EH (cell line): ENCODE measurements at places on chromosomes 2 and 18.

- DNase-seq, result no peak
Measured at GRCh38 chr2:41597680-41598079, 450.1 kb upstream of the PKDCC start.

DNA sequence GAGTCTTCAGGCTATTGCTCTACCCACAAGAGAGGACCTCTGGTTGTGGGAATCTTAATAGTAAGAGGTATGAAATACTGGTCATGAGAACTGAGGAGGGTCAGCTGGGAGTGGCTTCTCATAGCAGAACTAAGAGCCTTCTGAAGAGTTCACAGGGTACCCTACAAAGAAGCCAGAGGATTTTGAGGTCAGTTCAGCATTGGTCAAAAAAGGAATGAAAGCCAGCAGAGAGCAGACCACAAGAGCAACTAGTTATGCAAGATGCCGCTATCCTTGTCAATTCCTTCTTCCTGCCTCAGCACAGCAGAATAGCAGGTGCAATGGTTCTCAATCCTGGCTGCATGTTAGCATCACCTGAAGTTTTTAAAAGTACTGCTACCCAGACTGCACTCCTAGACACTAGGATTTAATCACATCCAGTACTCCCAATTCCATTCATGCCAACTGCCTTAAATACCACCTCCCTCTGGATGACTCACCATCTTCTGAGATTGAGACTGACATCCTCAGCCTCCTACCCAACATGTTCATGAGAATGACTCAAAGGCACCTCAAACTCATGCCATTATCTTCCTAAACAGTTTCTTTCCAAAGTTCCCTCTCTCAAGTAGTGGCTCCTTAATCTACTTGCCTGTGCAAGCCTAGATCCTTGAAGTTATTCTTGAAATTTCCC lies 81.0 kb upstream of the RBMS1 start:
- peak; percentile 94 for DNase-seq

DNA sequence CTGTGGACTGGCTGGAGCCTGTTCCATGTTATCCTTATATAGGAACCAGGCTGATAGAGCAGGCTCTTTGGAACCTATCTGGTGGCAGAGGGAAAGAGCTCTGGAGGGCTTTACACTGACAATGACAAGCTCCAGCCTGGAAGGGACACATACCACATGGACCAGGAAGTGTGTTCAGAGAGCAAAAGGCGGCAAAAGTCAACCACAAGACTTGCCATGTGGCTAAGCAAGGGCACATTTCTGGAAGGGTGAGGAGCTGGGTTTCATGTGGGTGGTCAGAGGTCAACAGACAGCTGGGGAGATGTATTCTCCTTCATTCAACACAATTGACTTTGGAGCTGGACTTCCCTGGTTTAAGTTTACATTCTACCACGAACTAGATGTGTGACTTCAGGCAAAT lies 325.2 kb downstream of the DYSF start:
- no peak for DNase-seq

DNA sequence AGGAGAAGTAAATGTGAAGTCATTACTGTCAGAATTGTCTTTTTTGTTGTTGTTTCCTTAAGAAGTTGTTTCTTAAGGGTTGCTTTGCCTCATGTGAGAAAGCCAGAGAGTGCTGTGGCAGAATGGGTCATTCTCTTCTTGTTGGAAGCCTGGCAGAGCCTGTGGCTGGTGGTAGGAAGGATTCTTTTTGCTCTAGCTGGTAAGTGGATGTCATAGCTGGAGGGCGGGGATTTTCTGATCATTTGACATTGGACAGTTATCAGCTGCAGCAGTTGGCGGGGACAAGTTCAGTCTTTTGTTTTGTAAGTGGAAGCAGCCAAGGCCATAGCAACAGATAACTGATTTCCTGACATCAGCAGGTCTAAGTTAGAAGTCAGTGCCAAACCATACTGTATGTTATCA lies 5.5 kb upstream of the RMDN2 start:
- DNase-seq, result peak; percentile 10

- DNase-seq, result no peak
Measured at GRCh38 chr2:185531721-185532120, 206.9 kb upstream of the FSIP2 start.

DNA sequence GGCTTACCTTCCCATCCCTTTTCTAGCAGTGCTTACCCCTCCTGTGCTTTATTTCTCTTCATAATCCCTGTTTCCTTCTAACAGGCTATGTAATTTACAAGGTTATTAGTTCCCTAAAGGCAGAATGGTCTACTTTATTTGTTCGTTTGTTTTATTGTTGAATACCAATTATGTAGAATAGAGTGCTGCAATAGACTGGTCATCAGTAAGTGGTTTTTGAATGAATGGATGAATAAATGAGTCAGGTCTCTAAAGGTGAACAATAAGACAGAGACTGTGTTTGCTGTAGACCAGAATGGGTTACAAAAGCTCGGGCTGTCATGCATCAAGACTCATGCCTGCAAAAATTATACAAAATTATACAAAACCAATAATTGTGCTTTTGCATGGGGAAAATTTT lies 332.0 kb downstream of the IRS1 start:
- no peak for DNase-seq

DNA sequence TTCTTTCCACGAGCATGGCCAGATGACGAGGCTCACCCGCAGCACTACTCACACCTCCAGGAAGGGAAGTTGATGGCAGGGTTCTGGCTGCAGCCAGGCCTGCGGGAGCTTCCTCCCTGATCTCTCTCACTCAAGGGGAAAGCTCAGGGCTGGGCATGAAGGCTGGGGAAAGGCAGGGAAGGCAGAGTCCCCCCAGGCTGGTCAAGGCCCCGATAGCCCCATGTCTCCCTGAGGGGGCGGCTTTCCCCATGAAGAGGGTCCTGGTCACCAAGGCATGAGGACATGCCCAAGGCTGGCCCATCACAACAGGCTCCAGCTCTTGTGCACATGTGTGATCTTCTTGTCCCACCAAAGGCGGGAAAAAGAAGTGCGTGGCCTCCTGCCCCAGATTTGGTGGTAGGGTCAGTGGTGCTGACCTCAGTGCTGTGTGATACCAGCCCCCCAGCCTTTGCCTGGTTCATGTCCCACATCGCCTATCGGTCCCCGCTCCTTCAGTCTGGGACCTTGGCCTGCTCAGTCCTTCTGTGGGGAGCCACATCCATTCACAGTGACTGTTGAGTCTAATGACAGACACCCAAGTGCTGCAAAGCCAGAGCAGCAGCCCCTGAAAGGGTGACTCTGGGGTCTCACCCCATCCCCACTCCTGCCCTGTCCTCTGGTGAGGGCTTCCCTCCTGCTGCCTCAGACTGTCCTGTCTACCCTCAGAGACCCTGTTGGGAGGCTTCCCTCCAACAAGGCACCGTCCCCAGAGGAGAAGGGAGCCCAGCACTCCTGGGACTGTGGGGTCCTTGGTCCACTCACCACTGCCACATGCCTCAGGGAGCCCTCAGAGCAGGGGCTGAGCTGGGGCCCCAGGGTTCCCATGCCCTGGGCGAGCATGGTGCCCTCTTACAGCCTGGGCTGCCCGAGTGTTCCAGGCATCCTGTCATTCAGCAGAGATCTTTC lies 49.8 kb upstream of the ALPP start:
- DNase-seq, result no peak

DNA sequence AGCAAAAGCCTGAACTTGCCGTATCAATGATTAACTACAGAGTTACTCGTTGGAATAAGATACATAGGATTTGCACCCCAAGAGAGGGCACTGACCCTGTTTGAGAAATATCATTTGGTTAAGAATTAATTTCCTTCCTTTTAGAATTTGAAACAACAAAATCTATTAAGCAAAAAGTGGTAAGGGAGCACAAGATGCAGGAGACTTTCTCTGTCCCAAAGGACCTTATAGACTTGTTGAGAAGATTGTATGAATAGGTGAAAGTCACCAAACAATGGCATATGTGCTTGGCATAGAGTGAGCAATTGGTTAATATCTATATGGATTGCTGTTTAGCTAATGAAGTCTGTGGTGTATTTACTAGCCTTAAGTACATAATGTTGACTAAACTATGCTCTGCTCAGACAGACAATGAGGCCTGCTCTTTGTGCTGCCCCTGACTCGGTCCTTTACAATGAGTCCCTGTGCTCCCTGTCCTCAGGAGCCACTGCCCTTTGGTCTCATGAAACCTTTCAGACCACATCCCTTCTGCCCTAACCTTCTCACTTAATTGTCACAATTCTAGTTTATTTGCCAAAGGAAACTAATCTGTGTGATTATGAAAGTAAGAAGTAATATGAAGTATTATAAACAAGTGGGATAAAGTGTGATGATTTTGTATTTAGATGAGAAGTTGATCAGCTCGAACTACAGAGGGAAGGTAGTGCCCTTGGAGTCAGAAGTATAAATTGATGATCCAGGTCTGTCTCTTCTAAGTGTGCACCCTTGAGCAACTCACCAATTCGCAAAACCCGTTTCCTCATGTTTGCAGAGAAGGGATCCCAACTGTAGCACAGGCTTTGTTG lies 21.2 kb upstream of the HNMT start:
- DNase-seq, result no peak

DNA sequence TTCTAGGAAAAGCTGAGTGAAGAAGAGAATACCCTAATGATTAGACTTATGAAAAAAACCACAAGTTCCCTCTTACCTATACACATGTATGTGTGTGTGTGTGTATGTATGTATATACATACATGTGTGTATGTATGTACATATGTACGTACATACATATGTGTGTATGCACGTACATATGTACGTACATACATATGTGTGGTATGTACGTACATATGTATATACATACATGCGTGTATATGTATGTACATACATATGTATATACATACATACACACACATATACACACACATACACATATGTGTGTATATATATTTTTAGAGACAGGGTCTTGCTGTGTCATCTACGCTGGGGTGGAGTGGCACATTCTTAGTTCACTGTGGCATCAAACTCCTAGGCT lies 53.6 kb downstream of the PRELID3A start:
- no peak for DNase-seq

GRCh38 chr18:45081566-45082181 lies 401.0 kb downstream of the SETBP1 start:
- no peak for DNase-seq

DNA sequence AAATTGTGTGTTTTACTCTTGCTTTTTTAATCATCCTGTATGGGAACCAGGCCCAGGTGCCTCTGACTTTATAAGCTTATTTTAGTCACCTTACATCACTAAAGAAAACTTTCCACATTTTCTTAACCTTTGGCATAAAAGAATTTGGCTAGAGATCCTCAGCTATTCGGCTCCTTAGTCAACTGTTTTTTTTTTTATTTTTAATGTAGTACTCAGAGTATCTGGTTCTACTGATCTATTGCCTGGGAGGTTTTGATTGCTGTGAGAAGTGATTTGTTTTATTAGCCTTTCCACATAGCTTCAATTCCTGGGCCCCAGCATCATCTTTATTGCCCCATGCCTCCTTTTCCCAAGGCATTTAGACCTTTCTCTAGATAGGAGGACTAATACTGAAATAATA lies 121.0 kb downstream of the MYO1B start:
- peak; percentile 97 for DNase-seq

GRCh38 chr18:41461114-41461513 lies 493.9 kb upstream of the PIK3C3 start:
- no peak for DNase-seq

GRCh38 chr2:48819206-48819735 lies 63.7 kb upstream of the LHCGR start:
- no peak for DNase-seq

- no peak for DNase-seq
Measured at GRCh38 chr2:54824567-54824966, 101.1 kb downstream of the EML6 start.

GRCh38 chr18:30016179-30016578 lies 1026.4 kb downstream of the DSC3 start:
- no peak for DNase-seq

DNA sequence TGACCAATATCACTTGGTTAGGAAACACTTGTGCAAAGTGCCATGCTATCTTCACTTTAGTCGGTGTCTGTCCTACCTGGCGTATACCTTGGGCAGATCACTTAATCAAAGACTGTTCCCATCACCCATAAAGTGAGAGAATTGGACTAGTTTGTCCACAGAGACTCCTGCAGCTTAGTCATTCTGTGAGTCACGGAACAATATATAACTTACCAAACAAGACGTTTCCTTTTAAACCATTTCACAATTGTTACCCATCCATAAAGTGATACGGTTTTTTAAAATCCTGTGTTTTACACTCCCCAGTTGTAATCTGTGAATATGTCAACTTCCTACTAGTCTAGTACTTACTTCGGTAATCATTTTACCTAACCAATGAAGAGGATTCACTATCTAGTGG lies 499.3 kb upstream of the SMIM21 start:
- no peak for DNase-seq

DNA sequence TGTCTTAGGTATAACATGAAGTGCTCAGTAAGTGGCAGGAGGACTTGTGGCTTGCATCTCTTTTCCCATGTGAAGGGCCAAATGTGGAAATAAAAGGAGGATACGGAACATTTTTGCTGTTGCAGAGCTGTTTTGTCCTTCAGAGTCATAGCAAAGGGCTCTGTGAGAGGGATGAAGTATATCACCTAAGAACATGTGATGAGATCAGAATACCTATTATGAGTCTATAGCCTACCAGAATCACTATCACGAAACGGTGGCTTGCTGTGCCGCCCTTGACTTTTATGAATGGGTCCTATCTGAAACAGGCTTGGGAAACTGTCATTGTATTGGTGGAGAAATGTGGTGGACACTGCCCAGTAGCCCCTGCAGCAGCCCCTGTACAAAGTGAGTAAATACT lies 67.0 kb upstream of the ITGB6 start:
- no peak for DNase-seq

DNA sequence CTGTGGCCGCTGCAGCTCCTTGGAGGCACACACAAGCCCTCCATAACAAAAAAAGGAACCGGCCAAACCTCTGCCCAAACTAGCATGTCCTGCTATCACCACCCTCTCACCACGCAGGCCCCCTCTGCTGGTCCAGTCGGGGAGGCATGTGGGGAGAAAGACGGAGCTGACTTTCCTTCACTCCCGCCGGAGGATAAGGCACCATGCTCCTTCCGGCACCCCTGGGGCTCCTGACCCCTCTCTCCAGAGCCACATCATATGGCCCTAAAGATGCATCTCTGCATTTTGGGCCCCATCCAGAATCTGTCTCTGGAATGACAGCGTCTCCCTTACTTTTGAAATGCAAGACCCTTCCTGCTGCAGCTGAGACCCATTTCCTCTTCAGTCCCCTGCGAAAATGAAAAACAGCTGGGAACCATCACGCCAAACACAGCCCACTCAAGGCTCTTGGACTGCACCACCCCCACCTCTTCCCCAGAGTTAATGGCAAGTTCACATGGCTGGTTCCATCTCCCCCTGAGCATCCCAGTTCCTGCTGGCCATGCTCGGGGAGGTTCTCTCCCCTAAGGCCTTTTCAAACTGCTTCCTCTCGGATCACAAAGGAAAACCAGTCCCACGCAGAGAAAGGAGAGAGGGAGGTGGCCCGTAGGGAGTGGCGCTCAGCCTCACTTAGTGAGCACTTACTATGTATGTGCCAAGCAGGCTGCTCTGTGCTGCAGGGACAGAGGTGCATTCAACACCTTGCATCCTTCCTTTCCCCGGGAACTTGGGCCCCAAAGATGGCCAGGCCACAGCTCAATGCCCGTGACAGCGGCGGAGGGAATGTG lies 35.2 kb upstream of the MLPH start:
- peak; percentile 73 for DNase-seq
